ENCODE measurements at places on chromosomes 11 and 22.

- DNase-seq = no peak
These were observed 18.8 kb upstream of the GRK3 start for GRCh38 chr22:25545672-25546071.

DNA sequence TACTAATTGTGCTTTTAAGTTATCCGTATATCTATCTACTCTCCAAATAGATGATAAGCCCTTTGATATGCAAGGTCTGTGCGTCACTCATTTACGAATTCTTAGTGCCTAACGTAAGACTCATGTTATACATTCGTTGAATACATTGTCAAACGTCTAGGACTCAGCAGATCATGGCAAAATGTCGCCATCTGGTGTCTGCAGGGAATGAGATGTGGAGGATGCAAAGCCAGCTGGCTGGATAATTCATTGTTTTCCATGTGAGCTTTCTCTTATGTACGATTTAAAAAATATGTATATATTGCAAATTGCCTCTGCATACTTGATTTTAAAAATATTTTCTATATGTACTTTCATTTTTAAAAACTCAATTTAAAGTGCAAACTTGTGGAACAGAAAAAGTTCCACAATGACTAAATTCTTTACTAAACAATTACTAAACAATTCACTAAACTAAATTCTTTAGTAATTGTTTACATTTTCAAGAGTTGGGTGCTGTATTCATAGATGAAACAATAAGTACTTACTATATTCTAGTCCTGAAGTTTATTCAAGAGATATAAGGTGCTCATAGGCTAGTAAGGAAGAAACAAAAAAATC is 33.8 kb downstream of the ZNF202 start:
- DNase-seq = peak; percentile 87

GRCh38 chr11:285894-286220 is 3.1 kb upstream of the PGGHG start:
- DNase-seq = no peak

DNA sequence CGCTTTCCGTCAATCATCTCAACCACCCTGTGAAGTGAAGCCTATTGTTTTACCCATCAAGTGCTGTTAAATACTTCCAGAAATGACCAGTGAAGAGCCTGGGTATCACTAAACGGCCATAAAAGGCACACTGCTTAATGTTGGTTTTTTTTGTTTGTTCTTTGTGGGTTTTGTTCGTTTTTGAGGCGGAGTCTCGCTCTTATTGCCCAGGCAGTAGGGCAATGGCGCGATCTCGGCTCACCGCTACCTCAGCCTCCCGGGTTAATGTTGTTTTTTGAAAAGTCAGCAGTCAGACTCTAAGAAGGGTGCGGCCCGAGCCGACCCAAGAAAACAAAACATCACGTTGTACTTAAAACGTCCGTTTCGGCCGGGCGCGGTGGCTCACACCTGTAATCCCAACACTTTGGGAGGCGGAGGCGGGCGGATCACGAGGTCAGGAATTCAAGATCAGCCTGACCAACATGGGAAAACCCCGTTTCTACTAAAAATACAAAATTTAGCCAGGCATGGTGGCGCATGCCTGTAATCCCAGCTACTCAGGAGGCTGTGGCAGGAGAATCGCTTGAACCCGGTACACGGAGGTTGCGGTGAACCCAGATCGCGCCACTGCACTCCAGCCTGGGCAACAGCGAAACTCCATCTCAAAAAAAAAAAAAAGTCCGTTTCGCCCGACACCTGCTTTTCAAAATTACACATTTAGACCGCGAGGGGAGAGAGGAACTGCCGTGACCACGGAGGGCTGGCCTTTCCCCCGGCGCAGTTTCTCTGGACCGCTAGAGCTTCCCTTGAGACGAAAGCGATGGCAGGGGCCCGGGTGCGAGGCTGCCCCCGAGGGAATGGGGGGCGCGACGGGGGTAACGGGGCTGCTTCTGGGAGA is 714 bp downstream of the CD59 start:
- DNase-seq = no peak

GRCh38 chr11:86220653-86221052 is 23.9 kb upstream of the EED start:
- no peak for DNase-seq

DNA sequence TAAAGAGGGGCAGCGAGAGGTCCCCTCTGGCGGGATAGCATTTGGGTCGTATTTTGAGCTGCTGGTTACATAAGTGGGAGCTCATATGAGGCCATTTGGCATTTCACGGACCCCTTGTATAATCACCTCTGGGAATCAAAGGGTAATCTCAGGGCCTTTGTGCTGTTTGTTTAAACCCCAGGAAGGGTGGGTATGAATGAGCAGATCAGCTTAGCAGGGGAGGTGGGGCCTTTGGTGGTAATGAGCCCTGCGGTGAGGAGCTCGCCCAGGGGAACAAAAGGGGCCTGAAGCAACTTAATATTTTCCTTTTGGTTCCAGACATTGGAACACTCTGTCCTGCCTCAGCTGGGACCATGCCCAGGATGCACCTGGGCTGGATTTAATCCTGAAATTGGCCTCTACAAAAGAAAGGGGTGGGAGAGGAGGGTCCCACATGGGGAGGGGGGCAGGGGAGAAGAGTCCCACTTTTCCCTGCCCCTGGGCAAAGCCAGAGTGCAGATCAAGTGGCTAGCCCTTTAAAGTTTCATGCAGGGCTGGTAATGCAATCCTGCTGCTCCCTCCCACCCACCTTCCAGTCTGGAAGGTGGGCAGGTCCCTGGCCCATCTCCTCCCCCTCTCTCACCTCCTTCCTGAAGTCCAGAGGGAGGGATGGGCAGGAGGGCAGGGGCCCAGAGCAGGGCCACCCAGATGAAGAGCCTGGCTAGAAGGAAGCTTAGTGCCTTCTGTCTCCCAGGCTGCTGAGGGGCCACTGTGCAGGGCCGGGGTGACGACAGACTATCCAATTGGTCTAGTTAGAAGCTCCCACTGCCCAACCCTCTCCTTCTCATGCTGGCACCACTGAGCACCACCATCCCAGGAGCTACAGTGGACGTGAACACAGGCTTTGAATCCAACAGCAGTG is 10.5 kb downstream of the TSKU start:
- no peak for DNase-seq

GRCh38 chr22:49760280-49760629 is 67.4 kb downstream of the BRD1 start:
- DNase-seq = no peak

GRCh38 chr11:995752-996420 is 40.6 kb downstream of the MUC6 start:
- DNase-seq = peak; percentile 36

- DNase-seq = peak; percentile 42
These were observed 1.0 kb downstream of the MN1 start for GRCh38 chr22:27800250-27801201.

DNA sequence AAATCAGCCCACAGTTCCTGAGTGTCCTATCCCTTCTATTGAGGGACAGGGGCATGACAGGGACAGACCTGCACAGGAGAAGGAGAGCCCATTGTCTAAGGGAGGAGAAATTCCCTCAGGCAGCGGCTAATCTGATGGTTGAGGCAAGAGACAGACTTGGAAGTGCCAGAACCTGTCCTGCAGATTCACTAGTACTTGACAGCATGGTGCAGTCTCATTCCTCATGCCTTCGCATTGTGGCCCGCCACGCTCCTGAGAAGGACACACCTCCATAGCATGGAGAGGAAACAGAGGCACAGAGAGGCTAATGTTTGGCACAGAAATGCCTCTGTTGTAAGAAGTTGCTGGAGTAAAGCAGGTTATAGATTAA is 3.2 kb downstream of the P2RY6 start:
- DNase-seq = no peak

GRCh38 chr22:31826443-31826842 is 72.6 kb downstream of the DEPDC5 start:
- peak; percentile 23 for DNase-seq

DNA sequence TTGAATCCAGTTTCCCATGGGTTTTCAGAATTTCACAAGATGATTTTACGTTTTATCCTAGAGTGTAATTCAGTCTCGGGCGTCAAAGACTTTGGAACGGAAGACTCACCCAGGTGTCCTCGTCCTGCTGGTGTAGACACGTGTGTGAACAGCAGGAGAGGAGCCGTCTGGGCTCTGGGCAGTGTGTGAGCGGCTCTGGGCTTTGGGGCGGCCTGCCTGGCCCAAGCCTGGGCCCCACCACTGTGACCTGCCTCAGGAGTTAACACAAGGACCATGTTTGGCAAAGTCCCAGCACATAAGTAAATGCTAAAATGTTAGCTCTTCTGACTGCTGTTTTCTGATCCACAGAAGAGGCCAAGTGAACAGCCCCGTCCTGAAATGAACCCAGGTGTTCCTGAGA is 1093.3 kb downstream of the BRD1 start:
- DNase-seq = no peak

DNA sequence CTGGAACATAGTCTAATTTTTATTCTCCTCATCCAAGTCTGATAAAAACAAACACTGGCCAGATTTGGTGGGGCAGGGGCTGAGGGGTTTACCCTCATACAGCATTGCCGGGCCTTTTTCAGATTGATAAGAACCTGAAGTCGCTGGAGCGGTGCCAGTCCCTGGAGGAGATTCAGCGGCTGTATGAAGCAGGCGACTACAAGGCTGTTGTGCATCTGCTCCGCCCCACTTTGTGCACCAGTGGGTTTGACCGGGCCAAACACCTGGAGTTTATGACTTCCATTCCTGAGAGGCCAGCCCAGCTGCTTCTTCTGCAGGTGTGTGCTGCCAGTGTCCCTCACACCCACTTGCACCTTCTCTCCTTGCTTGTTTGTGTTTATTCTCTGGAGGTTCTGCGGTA is 55.8 kb downstream of the CABIN1 start:
- DNase-seq = no peak

GRCh38 chr11:17930544-17931125 is 82.2 kb downstream of the SERGEF start:
- no peak for DNase-seq

- DNase-seq = no peak
These were observed 9.1 kb downstream of the AP5B1 start for GRCh38 chr11:65771589-65772112.

DNA sequence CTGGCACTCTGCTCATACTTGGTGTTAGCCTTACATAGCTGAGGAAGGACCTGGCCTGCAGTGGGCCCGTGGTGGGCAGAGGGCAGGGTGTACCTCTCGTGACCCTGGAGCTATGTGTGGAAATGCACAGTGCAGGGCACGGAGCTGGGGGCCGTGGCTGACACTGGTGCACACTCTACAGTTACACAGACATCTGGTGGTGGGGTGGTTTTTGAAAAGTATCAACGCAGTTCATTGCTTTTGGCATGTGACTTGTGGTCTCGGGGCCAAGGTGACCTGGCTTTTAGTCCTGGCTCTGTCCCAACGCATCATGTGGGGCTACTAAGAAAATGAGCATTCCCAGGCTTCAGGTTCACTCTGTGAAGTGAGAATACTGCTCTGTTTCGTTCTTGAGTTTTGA is 553.6 kb downstream of the NTM start:
- DNase-seq = peak; percentile 74

GRCh38 chr11:47257517-47258316 is at the start of gene NR1H3:
Gene NR1H3 (plus strand): TSS chr11:47257996. CDS start chr11:47259217, 1,221 bp downstream.
- DNase-seq = peak; percentile 81

GRCh38 chr11:11985016-11985715 is 23.3 kb downstream of the DKK3 start:
- DNase-seq = peak; percentile 65

GRCh38 chr22:49457946-49458707 is 369.5 kb downstream of the BRD1 start:
- no peak for DNase-seq

GRCh38 chr11:69821511-69822040 is 2.4 kb upstream of the FGF3 start:
- no peak for DNase-seq

GRCh38 chr11:66289548-66290329 is 796 bp upstream of the YIF1A start:
- no peak for DNase-seq

DNA sequence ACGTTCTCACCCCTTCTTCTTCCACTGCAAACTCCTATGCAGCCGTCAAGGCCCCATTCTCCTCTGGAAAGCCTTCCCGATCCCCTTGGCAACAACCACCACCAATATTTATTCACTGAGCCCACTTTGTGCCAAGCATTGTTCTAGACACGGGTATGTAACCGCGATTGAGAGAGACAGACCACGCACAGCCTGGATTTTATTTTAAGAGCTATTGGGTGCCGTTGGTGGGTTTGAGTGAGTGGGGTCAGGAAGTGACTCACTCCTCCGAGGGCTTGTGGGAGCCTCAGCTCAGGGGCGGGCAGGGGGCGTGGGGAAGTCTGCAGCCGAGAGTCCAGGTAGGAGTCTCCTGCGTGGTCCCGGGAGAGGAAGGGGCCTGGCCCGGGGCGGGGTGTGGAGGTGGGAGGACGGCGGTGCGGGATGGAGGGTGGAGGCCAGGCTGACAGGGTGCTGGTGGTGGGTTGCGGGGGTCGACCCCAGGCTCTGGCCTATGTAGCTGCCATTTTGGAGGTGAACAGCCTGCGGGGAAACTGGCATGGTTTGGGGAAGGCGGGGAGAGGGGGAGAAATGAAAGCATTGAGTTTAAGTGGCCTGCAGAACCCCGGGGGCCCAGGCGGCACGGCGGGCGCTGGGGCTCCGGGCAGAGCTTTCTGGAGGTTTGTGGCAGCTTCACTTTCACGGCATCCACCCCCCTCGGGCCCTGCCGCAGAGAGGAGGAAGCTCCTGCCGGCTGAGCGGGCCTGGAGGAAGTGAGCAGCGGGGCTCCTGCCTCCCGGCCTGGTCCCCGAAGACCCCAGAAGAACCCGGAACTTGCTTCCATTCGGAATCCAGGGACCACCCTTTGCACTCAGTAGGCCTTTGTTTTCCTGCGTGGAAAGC is 547 bp downstream of the PARVG start:
- DNase-seq = no peak

GRCh38 chr22:45720839-45721378 is 49.3 kb downstream of the ATXN10 start:
- DNase-seq = no peak

DNA sequence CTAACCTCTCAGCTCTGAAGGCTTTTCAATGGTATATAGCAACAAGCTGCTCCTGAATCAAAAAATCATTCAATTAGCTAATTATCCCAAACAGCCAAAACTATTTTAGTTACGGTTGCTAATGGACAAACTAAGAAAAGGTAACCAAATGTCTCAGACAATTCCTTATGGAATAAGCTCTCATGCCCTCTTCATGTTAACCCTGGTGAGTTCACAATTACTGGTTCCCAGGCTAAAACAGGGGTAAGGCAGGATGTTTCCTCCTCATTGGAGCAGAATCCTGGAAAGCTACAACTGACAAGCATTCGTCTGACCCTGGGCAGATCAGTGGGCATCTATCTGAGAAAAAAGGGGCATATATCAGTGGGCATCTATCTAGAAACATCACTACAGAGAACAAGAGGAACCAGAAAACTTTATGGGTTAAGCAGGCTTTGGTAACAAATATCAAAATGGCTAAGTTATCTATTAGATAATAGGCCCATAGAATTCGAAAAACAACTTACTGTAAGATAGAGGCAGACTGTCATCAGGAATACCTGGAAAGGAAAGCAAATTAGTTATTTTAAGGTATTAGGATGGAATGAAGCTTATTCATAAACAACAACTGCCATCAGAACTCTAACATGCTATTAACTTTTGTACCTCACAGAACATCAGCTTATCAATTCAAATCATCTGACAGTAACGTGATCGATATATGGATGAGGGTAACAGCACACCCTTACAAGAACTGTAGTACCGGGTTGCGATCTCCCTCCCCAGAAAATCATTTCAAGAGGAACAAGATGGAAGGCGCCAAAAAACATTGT is 14.8 kb upstream of the WDR74 start:
- no peak for DNase-seq
